ENCODE measurements at places on chromosomes 1 and 21.
A peak's percentile ranks its signal among the peaks of the same experiment; 100 is the strongest.

- DNase-seq, result no peak
These were observed 244.1 kb upstream of the MAP1LC3C start for GRCh38 chr1:242242983-242243382.

DNA sequence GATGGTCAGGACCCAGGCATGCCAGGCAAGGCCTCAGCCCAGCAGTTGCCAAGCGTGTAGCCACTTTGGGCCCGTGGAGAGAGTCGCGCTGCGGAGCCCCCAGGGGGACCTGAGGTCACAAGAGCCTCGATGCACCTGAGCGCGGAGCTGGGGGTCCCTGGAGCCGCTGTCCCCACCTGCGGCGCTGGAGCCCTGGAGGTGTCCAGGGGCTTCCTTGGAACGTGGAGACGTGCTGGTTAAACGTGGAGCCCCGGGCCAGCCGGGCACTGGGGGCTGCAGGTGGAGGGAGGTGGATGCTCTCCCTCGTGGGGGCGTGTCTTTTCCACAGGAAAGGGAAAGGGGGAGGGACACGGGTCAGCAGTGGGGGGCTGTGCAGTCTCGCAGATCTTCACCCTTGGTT, 3.1 kb downstream of the PLCH2 start:
- no peak for DNase-seq

GRCh38 chr21:14401217-14401616, 18.3 kb upstream of the HSPA13 start:
- DNase-seq, result no peak

DNA sequence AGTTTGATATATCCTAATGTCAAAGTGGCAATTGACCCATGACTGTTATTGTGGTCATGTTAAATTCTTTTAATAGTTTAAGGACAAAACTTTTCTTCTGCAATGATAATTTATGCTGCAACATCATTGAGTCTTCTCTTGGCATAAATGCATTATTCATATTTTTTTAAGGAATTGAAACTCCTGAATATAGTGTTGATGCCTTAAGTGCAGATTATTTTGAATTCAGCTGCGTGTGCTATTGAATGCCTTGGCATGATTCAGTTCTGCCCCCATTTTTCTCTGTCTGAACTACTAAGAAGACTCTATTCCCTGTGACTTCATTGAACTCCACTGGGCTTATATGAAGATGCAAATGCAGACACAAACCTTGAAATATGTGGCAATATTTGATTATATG, 22.6 kb upstream of the NOS1AP start:
- DNase-seq, result no peak

- no peak for DNase-seq
These were observed 1423.4 kb downstream of the NCAM2 start for GRCh38 chr21:22421416-22422180.

DNA sequence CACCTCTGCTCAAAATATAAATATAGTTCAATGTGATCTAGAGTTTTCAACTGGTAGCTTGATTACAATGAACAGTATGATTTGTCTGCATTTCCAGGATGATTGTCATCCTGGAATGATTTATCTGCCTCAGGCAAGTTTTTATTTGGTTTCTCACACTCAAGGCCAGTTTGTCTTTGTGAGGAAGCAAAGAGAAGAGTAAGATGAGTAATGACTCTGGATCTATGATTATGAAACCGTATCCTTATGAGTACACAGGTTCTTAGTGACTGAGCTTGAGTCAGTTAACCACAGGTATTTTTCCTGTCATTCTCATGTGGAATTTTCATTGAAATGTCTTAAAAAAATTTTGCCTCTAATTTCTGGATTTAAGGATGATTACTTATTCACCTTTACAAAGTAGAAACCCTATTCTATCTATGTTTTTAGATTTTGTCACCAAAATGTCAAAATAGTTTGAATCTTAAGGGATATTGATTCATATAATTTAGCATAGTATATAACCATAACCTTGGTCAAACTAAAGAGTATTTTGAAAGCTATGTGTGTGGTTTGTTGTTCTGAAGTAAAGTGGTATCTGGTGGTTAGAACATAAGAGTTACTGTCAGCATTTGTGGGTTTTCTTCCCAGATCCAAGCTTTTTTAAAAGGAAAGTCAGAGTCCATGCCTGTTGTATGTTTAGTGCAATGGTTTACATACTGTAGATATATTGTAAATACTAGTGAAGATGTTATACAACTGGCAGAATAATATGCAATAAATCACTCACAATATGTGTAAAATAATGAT, 145.0 kb downstream of the RASAL2 start:
- peak; percentile 15 for DNase-seq

DNA sequence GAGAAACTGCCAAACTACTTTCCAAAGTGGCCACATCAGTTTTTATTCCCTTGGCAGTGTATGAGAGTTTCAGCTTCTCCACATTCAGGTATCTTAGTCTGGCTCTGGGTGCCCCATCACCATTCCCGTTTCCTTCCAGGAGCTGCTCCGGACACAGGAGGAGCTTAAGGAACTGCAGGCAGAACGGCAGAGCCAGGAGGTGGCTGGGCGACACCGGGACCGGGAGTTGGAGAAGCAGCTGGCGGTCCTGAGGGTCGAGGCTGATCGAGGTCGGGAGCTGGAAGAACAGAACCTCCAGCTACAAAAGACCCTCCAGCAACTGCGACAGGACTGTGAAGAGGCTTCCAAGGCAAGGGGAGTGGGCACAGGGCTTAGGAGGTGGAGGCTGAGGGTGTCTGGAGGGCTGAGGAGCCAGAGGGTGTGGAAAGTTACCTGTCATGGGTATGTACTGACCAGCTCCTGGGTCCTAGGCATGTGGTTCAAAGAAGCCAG, 10.9 kb upstream of the TUFT1 start:
- no peak for DNase-seq

GRCh38 chr1:230267338-230268065, 158.6 kb downstream of the PGBD5 start:
- no peak for DNase-seq

DNA sequence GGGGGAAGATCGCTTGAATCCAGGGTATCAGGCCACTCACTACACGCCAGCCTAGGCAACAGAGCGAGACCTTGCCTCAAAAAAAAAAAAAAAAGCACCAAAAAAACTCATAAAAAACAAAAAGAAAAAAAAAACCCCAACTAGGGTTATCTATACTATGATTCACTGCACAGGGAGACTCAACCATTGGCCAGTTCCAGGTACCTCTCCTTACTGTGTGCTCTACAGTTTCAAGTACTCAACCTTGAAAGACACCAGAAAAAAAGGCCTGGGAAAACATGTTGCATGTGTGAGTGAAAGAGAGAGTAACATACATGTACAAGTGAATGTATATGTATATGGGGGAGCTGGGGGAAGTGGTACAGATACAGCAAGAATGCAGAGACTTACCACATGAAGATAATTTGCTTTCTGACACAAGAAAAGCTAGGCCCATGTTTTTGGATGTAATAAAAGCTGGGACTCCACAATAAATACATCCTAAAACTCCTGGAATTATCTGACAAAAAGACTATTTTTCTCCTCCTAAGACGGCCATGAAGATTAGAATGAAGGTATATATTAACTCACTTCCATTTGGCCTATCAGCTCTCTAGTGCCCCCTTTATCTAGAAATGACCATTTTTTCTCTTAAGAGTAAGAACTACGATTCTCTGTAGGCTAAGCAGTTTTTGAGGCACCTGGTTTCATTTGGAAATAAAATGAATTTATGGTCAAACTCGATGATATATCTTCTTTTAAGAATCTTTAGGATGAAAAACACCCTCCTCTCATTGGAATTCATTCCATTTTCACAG, 52.2 kb downstream of the SLC27A3 start:
- DNase-seq, result no peak

Data from NCI-H2227 treated with DMSO at 0.1 percent for 48 hours (cell line).